ENCODE measurements at places on chromosomes 16 and 17. TPM values are rescaled to one million over a fixed set of nuclear protein-coding genes. Genes with fewer than 3 reads are reported as not detected.

The LITAFD gene
- not detected for polyA plus RNA-seq

The ABCA10 gene
- 3.3 TPM for polyA plus RNA-seq

The CEMP1 gene
- 0.85 TPM for polyA plus RNA-seq

The TSPAN10 gene
- polyA plus RNA-seq, result 0.65 TPM

The SNF8 gene
- 126 TPM for polyA plus RNA-seq

The ZG16 gene
- not detected for polyA plus RNA-seq

The KRTAP1-5 gene
- polyA plus RNA-seq, result 0.11 TPM

The TOM1L1 gene
- polyA plus RNA-seq, result 11.1 TPM

The KRT34 gene
- polyA plus RNA-seq, result not detected

The DNAAF1 gene
- polyA plus RNA-seq, result 0.85 TPM

The ST6GALNAC2 gene
- 7.6 TPM for polyA plus RNA-seq

The FOXC2 gene
- 0.73 TPM for polyA plus RNA-seq

The RPRML gene
- not detected for polyA plus RNA-seq

The KRT32 gene
- not detected for polyA plus RNA-seq

The FOXF1 gene
- 83.3 TPM for polyA plus RNA-seq

The CACNA1H gene
- 151 TPM for polyA plus RNA-seq

The AANAT gene
- not detected for polyA plus RNA-seq

The FOXJ1 gene
- 1.4 TPM for polyA plus RNA-seq

The C16orf46 gene
- polyA plus RNA-seq, result 2.4 TPM

The PSME3IP1 gene
- 63.1 TPM for polyA plus RNA-seq

The DOC2A gene
- polyA plus RNA-seq, result 0.53 TPM

The HS3ST4 gene
- 0.19 TPM for polyA plus RNA-seq

The HAS3 gene
- 13.0 TPM for polyA plus RNA-seq

The ENPP7 gene
- polyA plus RNA-seq, result not detected

The RNF222 gene
- not detected for polyA plus RNA-seq

The CD300H gene
- 0.18 TPM for polyA plus RNA-seq

The CCL3 gene
- 2.6 TPM for polyA plus RNA-seq

The TP53TG3F gene
- polyA plus RNA-seq, result not detected

The CLDN9 gene
- polyA plus RNA-seq, result 0.04 TPM

The CCDC154 gene
- 0.86 TPM for polyA plus RNA-seq

The CNGB1 gene
- polyA plus RNA-seq, result not detected

The GDPD1 gene
- polyA plus RNA-seq, result 1.2 TPM

The ALOX12 gene
- polyA plus RNA-seq, result 0.04 TPM

The CD300E gene
- 2.1 TPM for polyA plus RNA-seq

The PRR15L gene
- 1.2 TPM for polyA plus RNA-seq

The KRT31 gene
- not detected for polyA plus RNA-seq

The KLHDC4 gene
- polyA plus RNA-seq, result 23.1 TPM

The RGS11 gene
- 6.9 TPM for polyA plus RNA-seq

The GRIN2C gene
- 0.47 TPM for polyA plus RNA-seq

The PRSS53 gene
- 4.7 TPM for polyA plus RNA-seq

The NHLRC4 gene
- polyA plus RNA-seq, result 1.8 TPM

The SNAI3 gene
- polyA plus RNA-seq, result 0.82 TPM

The TBX2 gene
- polyA plus RNA-seq, result 56.3 TPM

All from urinary bladder (tissue), 4 donors.